ENCODE measurements at places on chromosomes 12 and 14.
A peak's percentile ranks its signal among the peaks of the same experiment; 100 is the strongest.

GRCh38 chr12:115687094-115687493 lies 590.4 kb downstream of the MED13L start:
- DNase-seq: no peak

DNA sequence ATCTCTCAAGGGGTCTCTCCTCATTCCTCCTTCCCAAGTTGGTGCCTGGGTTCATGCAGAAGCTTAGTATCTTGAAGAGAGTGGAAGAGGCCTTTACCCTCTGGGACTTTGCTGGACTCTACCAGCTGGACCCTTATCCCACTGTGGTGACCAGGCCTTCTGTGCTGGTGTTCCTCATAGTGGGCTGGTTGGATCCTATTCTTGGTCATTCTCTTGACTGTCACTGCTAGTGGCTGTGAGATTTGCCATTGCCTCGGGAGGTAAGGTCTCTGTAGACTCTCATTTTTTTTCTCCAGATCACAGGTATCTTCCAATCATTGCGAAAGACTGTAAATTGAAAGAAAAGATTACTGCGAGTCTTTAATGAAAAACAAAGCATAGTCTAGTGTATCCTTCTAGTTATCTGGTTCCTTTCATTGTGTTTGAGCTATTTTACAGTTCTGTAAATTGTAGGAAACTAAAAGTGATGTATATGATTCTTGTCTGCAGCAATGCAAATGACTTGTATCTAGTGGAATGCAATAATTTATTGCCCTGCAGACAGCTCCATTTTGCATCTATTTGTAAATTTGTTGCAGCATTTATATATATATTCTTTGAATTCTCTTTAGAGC lies 217.9 kb downstream of the AEBP2 start:
- DNase-seq: no peak

DNA sequence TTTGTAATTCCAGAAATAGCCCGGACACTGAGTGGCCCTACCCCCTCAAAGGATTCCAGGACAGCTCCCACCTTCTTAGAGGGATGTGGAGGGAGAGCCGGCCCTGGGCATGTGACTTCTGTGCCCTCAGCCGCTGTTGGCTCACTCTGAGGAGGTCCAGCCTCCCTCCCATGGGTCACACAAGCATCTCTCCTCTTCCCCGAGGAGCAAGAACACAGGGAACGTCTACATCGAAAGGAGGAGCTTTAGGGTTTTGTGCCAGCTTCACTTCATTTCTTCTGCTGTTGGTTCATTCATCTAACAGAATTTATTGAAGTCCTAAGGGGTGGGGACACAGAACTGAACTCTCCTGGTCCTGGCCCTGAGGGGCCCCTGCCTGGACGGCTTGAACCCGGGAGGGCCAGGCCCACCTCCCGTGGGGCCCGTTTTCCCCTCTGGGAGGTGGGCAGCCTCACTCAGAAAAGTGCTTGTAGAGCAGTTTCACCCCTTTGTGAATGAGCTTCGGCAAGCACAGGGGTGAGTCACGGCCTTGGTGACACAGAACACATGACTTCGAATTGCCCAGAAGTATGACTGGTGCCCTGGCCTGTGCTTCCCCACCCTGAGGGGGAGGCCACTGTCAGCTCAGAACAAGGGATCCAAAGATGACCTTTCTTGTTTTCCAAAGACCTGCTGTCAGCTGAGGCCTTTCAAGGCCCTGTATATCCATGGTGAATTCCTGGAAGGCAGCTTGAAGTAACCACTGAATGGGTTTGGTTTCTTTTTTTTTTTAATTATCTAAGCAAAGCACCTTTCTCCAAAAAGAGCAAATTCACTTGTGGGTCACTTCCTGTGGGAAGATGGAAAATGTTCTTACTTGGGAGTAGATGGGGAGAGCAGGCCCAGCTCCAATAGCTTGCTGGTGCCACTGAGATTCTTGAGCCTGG lies 39.2 kb downstream of the NFKBIA start:
- peak; percentile 46 for DNase-seq

DNA sequence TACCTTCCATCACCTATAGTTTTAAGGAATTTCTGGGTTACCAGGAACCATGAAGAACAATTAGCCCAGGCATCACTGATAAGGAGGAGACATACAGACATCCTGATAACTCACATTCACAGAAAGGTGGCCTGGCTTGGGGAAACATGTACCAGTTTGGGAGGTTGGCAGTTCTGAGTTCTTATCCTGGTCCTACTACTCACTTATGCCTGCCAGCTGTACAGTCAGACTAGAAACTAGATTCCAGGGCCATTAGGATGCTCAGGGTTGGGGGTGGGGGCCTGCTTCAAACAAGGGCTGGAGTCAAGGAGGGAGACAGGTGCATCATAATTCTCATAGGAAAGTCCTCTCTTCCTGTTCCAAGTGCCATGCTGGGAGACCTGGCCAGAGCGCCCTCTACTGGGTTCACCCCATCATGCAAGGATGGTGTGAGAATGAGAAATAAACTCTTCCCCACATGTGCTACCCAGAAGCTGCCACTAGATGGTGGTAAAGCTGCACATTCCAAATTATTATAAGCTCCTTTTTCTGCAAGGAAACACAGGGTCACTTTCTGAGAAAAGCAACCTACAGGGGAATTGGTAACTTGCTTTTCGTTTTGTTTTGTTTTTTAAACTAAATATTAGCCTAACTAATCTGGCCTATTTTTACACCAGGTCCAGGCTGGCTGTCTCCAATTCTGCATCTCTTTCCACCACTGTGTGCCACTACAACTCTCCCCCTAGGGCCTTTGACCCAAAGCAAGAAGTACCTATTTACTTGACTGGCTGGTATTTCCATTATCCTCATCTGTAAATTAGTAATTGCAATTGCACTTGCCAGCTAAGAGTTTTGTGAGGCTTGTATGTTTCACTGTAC lies 14.5 kb downstream of the OAS2 start:
- DNase-seq: peak; percentile 37

DNA sequence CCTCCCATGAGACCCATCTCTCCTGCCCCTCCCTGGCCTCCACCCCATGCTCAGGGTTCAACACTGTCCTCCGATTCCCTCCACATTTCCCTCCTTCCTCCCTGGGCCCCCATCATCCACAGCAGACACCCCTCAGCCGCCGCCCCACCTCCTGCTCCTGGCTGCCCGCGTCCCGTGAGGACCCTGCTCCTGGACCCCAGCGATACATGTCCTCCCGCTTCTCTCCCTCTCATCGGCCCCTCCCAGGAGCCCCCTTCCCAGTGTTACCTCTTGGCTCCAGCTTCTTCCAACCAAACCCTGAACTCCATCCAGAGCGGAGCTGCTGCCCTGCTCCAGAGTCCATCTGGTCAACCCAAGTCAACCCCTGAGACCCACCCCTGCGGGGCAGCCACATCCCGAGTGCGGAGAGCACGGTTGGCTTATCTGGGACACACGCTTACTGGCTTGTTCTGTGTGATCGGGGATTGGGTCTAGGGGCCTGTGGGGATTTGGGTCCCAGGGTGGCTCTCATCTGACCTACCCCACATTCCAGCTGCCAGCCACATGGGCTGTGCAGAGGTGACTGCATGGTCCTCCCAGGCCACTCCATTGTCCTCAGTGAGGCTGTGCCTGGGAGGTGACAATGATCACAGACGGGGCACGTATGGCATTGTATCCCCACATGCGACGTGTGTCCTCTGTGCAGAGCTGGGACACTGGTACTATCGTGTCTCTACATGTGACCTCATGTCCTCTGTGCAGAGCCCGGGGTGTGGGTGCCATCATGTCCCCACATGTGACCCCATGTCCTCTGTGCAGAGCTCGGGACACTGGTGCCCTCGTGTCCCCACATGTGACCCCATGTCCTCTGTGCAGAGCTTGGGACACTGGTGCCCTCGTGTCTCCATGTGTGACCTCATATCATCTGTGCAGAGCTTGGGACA lies 333.6 kb downstream of the ADGRD1 start:
- no peak for DNase-seq

- peak; percentile 16 for DNase-seq
Observed at GRCh38 chr14:91061056-91061887, 831 bp upstream of the RPS6KA5 start.

- no peak for DNase-seq
Observed at GRCh38 chr14:36870776-36871175, 209.1 kb downstream of the PAX9 start.

- peak; percentile 62 for DNase-seq
Observed at GRCh38 chr12:116441292-116441691, 117.9 kb upstream of the MAP1LC3B2 start.

GRCh38 chr12:25434515-25434914 lies 118.6 kb downstream of the LMNTD1 start:
- peak; percentile 19 for DNase-seq

DNA sequence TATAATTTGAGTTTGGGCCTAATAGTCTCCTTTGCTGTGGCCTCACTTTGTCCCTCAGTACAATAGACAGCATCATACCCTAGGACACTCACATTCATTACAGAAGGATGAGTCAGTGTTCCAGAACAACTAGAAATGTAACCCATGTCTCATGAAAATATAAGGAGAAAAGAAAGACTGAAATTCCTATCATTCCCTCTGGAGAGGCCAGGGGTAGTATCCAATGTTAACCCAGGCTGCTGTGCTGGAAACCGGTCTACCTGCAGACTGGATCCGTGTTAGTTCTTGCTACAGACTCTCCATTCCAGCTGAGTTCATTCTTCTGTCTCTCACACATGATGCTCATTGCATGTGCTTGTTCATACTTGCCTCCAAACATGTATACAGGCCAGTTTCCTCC lies 75.8 kb upstream of the HOXC13 start:
- DNase-seq: no peak

- DNase-seq: no peak
Observed at GRCh38 chr12:27974735-27975221, 2.2 kb upstream of the PTHLH start.

- peak; percentile 76 for DNase-seq
Observed at GRCh38 chr12:20620261-20620660, 74.9 kb upstream of the SLCO1C1 start.

- DNase-seq: no peak
Observed at GRCh38 chr12:78316136-78316535, 485.4 kb downstream of the NAV3 start.

DNA sequence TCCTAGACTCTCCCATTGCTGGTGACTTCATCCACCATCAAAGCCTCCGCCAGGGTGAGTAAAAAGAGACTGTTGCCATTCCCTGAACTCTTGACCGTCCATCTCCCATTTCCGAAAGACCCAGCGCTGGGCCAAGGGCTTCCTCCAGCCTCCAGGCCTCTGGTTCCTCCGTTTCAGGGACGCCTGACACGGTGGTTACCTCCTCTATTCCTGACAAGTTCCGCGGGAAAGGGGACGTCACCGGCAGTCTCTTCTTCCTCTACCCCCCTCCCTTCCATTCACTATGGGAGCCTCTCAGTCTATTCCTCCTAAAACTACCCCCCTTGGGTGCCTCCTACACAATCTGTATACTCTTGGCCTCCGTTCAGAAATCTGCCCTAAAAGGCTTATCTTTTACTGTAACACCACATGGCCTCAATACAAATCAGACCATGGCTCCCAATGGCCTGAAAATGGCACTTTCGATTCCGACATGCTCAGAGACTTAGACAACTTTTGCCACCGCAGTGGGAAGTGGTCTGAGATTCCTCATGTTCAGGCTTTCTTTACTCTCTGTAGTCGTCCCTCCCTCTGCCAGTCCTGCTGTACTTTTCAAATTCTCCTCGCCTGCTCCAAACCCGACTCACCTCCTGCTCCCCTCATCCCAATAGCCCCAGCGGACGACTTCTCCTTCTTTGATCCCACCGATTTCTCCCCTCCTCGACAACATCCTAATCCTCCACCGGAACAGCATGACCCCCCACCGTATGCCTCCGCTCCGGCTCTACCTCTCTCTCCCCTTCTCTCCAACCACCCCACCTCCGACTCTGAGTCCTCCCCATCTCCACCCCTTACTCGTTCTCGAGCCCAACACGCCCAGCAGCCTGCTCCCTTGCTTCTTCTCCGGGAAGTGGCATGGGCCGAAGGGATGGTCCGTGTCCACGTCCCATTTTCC lies 70.4 kb downstream of the MOK start:
- DNase-seq: no peak

- no peak for DNase-seq
Observed at GRCh38 chr12:115872919-115873357, 404.6 kb downstream of the MED13L start.

DNA sequence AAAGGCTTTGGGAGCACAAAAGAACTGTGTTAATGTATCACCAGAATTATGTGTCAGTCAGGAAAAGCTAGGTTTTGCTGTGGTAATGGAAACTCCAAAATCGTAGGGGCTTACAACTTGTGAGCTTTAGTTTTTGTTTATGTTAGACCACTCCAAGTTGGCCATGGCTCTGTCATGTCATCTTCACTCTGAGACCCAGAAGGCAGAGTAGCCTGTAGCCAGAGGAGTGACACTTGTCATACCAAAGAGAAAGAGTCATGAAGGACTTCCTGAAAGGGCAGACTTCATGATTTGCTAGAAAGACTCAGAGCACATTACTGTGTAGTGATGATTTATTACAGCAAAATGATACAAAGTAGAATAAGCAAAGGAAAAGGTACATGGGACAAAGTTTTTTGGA lies 133.6 kb upstream of the SSTR1 start:
- no peak for DNase-seq

- DNase-seq: peak; percentile 62
Observed at GRCh38 chr12:176321-177181, 37.4 kb downstream of the SLC6A12 start.

DNA sequence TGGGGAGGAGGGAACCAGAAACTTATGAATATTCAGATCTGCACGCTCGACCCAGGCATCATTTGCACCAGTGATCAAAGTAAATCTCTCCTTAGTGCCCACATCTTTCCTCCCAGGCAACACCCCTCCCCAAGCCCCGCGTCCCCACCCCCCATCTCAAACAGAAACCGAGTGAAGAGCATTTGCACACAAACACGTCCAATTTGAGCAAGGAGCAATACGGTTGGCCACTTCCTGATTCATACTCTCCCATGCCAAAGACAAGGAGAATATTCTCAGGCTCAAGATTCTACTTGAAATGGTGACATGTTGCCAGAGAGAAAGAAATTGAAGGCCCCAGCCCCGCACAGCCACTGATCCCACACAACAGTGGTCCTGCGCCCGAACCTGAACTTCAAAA lies 7.1 kb downstream of the FOXN3 start:
- DNase-seq: peak; percentile 35

- peak; percentile 60 for DNase-seq
Observed at GRCh38 chr14:95193081-95193480, 35.8 kb upstream of the DICER1 start.

GRCh38 chr14:52044791-52045522 lies 23.9 kb downstream of the NID2 start:
- DNase-seq: peak; percentile 88

GRCh38 chr12:132477017-132477702 lies 12.8 kb upstream of the FBRSL1 start:
- no peak for DNase-seq
